ENCODE measurements at places on chromosomes 7 and 10.

DNA sequence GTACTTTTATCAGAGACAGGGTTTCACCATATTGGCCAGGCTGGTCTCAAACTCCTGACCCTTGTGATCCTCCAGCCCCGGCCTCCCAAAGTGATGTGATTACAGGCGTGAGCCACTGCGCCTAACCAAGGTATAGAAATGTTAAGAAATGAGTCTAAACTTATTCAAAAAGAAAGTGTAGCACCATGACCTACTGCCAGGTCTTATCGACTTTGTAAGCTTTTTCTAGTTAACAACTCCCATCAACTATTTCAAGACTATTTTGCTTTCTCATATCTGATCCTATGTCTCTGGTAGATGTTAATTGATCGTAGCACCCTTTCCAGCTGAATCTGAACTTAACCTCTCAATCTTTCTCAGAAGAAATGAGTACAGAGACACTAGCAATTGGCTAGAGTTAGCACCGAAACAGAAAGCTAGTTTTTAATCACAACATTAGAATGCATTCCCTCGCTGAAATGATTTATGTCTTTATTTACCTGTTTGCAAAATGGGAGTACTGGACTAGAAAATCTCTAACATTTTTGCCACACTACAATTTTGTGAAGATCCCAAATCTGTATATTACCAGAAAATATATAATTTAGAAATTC is 114.0 kb upstream of the HGF start:
- DNase-seq: no peak

- DNase-seq: no peak
Measured at GRCh38 chr7:102451371-102452054, 13.2 kb downstream of the ALKBH4 start.

DNA sequence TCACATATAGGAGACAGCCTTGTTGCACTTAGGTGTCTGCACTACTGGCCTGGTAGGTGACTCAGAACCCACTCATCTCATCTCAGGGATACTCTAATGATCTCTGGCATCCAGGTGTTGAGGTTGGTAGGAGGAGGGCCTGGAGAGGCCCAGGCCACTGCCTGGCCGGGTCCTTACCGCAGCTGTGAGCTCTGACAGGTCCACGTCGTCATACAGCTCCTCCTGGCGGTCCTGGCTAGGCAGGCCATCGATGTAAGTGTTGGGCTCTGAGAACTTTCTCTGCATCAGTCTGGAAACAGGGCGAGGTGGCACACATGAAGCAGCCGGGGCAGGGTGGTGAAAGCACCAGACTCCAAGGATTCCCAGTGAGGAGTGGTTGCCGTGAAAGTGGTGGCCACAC is 62.1 kb downstream of the VWA2 start:
- no peak for DNase-seq

DNA sequence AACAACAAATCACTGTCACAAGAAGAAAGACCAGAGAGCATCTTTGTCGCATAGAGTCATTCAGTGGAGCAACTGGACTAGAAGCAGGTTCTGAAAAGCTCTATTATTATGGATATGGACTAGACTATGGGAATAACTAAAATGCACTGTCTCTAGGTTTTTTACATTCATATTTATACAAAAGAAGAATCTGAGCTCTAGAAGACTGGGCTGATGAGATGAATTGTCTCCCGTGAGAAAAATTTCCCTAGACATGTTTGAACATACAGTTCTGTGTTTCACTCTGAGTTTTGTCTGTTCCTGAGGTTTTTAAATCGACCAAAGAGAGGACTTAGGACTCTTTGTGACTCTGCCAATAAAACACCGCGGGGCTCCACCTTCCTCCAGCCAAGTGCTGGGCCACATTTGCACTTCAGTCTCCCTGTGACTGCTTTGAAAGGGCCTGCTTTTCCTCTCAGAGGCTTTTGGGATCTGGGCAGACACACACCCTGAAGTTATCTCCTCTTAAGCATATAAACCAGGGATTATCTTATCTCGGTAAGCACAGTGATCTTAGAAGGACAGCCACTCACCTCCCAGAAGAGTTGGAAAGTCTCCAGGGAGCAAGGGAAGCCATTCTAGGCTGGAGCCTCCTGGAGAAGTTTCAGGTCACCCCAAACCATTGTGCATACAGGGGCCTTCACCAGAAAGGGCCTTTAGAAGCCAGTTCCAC is 101.0 kb upstream of the JCAD start:
- no peak for DNase-seq

- DNase-seq: no peak
Measured at GRCh38 chr7:159147246-159147645, 2.6 kb upstream of the VIPR2 start.

DNA sequence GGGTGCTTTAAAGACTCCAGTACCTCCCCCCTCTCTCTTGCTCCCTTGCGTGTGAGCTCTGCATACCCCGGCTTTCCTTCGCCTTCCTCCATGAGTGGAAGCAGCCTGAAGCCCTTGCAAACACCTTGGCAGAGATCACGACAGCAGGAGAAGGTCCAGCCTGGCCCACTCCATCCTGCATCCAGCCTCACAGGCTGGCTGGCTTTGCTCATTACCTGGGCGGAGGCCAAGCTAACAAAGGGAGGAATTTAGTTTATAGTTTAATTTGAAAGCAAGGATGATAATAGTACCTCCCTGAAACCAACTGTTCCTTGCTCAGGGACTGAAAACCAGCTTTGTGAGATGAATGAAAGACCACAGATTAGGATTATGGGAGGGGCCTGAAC is 99.4 kb downstream of the PRKAG2 start:
- DNase-seq: no peak

DNA sequence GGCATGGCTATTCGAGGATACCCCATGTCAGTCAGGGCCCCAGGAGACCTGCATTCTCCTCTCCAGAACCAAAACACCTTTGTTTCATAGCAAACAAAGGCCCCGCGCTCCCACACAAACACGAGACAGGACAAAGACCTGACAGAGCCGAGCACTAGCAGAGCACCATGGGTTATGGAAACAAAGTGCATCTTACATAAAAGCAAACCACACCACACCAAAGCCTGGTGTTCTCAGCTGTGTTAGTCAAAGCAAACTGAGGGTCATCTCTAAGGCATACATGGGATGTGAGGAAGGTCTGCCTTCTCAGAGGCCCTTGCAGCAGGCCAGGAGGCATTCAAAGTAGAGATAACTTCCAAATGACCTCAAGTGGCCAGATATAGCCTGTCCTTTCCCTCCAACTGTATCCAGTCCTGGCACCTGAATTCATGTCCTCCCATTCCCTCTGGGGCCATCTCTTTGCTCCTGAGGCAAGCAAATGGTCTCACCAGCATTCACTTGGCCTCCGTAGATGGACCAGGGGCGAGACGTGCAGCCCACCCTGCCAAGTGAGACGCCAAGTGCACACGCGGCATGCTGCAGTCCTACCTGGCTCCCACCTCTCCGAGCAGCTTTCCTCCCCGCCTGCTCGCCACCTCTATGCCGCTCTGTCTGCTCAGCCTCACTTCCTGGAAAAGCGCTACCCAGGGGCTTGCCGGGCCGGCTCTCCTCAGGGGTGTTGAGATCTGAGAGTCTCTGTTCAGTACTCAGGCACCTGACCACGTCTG is 45.3 kb upstream of the PDLIM1 start:
- DNase-seq: no peak

DNA sequence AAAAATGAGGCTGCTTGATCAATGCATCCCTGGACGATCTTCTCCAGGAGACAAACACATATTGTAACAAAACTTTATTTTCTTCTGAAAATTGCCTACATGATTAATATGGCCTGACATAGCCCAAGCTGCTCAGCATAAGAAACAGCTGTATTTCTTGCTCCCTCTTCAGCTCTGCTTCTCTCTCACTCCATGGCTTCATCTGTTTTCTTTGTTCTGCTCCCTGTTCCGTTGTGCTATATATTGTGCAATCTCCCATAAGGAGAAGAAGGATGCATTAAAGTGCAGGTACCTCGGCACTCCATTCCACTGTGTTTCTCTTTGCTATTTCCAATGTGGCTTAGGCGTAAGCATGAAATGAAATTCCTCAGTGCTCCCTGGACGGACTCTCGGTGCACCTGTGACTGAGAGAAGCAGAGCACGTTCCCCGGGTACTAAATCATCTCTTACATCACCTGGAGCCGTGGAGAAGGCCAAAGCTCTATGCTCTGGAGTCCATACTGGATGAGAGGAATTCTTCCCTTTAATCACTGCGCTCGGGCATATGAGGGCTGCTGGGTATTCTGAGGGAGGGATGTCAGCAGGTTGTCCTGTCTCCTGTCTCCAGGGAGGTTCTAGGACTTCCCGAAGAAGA is 254.3 kb downstream of the GALNT17 start:
- DNase-seq: no peak

- DNase-seq: no peak
Measured at GRCh38 chr10:28631896-28632583, 45.3 kb upstream of the BAMBI start.

DNA sequence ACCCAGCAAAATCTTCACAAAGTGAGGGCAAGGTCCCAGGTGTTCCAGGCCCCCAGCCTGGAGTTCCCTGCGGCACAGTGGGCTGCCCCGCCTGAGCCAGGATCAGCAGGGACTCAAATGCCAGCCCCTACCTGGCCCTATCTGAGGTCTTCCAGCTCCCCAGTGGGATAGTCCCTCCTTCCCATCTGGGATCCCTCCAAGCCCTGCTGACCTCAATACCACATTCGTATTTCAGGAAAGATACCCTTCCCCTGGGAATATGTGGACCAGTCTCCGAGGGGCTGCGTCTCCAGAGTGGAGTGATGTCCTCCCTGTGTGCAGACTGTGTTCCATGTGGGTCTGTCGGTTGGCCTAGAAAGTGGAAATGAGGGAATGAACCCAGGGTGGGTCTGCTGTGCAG is 40.9 kb downstream of the ELFN1 start:
- no peak for DNase-seq

DNA sequence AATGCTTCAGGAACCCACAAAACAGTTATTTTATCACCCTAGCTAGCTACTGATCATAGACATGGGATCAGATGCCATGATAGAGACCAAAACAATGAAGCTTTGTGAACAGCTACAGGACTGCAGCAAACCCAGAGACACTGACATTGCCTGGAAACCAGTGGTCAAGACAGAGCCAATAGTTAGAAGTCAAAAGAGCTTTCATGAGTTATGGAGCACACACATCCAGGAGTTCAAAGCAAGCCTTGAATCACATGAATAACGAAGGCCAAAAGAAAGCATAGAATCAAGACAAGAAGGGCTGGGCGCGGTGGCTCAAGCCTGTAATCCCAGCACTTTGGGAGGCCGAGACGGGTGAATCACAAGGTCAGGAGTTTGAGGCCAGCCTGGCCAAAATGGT is 34.5 kb upstream of the GSAP start:
- DNase-seq: no peak

- DNase-seq: no peak
Measured at GRCh38 chr7:11896663-11897062, 64.7 kb upstream of the THSD7A start.

DNA sequence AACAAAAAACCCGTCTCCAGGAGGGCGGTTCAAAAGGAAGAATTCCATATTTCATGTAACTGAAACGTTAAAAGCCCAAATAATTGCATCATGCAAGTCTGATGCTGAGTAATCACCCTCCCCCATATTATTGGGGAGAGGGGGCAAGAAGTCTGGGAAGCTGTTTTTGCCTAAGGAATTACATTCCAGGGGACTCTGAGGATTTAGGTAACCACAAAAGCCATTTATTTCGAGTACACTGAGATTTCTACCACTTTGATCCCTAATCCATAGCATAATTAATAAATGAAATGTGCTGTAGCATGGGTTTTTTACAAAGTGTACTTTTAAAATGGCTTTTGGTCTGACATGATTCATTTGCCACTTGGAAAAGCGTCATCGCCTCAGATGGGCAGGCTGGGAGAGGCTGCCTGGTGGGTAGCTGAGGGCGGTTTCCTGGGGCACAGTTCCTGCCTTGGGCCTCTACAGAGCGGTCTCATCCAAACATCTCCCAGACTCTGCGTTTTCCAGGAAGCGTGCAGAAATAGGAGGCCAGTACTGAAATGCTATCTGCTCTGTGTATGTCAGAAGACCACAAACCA is 106.5 kb downstream of the TCF7L2 start:
- no peak for DNase-seq

DNA sequence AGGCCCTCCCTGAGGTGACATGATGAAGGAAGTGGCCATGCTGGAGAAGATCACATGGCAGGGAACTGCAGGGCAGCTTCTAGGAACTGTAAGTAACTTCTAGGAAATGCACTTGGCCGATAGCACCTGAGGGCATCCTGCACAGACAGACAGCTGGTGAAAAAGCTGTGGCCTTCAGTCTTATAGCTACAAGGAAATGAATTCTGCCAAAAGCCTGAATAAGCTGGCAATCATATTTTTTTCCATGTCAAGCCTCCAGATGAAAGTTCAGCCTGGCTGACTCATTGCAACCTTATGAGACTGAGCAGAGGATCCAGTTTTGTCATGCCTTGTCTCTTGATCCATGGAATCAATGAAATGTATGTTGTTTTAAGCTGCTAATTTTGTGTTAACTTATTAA is 91.1 kb upstream of the CACNA2D1 start:
- DNase-seq: no peak

DNA sequence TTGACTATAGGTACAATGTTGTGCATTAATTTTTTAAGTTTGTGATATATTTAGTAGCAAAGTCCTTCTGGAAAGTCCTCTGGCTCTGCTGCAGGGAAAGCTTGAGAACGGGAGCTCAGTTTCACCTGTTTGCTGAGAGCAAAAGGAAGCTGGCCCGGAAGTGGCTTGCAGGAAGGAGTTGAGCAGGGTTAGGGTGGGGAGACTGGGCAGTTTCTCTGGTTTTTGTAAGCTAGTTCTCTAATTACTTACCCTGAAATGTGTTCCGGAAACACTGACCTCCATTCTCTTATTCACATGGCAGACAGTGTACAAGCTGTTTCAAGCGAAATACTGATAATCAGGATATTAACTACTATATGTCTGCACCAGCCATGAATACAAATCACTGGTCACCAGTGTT is 22.3 kb downstream of the MAP3K8 start:
- DNase-seq: no peak

DNA sequence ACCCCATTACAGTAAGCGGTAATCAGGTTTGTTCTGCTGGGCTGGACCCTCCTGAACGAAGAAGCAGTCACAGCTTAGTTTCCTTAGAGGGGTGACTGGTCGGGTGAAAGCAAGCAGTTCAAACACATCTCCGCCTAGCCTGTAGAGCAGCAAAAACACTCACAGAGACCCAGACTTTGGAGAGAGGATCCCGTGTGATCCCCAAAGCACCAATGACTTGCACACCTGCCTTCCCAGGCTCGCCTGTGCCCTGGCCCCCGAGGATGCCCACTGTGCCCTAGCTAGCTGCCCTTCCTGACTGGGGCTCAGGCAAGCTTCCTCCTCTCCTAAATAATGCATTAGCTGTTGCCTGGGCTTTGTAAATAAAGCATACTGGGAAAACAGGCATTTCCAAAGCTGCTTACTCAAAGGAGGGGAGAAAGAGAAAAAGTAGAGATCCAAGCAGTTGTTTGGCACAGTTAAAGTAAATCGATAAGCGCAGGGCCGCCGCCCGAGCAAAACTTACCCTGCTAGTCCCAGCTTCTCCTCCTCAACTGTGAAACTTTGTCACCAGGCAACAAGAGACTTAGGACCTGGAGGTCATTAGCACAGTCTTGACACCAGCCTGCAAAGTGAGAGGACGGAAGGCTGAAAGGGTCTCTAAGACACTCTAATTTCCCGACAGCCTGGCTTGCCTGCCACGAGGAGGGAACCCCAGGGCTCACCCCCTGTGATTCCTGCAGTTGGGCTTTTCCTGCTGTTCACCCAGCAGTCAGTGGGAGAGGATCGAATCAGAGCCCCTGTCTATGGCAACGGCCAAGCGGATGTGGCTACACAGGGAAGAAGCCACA is 4.8 kb downstream of the LRRC18 start:
- no peak for DNase-seq

- DNase-seq: no peak
Measured at GRCh38 chr7:66330961-66331360, 125.8 kb downstream of the TPST1 start.

- no peak for DNase-seq
Measured at GRCh38 chr7:144473908-144474307, 70.4 kb upstream of the NOBOX start.

Measured in glomerular endothelial cell (primary cell).